ENCODE measurements at places on chromosomes 16 and 17.
A peak's percentile ranks its signal among the peaks of the same experiment; 100 is the strongest.

- no peak for DNase-seq
These were observed 125.8 kb downstream of the TRIM37 start for GRCh38 chr17:58980706-58981481.

DNA sequence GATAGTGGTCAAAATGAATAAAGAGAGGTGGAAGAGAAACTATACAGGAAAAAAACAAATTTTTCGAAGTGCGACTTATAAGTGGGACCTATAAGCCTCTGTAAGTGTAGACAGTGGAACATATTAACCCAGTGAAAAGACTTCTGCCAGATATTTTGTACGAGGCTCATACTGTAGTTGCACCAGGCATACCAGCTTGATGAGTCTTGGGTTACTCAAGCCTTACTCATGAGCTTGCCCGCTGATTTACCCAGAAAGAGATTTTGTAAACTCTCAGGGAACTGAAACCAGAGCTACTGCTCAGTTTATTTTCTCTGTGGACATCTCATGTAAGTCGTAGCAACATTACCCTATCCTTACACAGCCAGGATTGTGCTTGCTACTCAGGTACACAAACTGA lies 708.0 kb upstream of the SOX9 start:
- DNase-seq: no peak

DNA sequence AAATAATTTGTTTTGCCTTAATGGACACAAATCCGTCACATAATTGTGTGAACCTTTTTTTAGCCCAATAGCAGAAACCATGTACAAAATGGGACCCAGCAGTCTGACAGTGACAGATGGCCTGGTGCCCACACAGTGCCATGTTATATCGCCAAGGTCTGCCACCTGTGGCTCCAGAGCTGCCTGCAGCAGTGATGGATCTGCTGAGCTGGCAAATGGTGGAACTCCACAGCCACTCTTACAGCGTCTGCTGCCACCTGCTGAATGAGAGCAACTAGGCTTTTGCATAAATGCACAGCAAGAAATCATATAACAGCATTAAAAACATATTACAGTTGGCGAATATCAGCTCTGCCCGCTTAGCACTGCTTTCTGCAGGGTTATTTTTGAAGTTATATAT lies 59.4 kb downstream of the NUP93 start:
- DNase-seq: peak; percentile 8

GRCh38 chr16:86495756-86496261 lies 14.5 kb upstream of the FOXF1 start:
- no peak for DNase-seq

- DNase-seq: no peak
These were observed 6.0 kb downstream of the MYO1D start for GRCh38 chr17:32870969-32871368.

- no peak for DNase-seq
These were observed 38.3 kb downstream of the CDK5R1 start for GRCh38 chr17:32525122-32525521.

GRCh38 chr17:42543190-42544079 lies 7.4 kb downstream of the NAGLU start:
- no peak for DNase-seq

DNA sequence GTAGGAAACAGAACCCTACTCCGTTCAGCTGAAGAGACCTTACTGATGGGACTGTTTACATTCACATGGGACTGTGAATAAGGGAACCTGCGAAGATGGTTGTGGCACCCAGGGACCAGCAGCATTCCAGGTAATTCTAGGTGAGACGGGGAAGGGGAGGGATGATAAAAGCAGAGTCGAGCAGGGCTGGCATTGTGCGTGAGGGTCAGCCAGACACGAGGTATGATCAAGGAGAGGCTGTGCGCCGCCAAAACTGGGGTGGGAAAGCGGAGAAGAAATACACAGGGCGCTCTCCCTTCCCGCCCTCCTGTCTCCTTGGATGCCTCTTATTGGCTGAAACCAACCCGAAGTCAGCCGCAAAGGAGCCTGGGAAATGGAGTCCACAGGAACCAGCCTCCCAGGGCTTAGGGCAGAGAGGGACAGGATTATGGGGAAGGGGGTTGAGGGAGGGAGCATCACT lies 38.4 kb upstream of the CSNK2A2 start:
- DNase-seq: peak; percentile 70

- peak; percentile 77 for DNase-seq
These were observed 76.3 kb upstream of the WSB1 start for GRCh38 chr17:27217631-27218030.

DNA sequence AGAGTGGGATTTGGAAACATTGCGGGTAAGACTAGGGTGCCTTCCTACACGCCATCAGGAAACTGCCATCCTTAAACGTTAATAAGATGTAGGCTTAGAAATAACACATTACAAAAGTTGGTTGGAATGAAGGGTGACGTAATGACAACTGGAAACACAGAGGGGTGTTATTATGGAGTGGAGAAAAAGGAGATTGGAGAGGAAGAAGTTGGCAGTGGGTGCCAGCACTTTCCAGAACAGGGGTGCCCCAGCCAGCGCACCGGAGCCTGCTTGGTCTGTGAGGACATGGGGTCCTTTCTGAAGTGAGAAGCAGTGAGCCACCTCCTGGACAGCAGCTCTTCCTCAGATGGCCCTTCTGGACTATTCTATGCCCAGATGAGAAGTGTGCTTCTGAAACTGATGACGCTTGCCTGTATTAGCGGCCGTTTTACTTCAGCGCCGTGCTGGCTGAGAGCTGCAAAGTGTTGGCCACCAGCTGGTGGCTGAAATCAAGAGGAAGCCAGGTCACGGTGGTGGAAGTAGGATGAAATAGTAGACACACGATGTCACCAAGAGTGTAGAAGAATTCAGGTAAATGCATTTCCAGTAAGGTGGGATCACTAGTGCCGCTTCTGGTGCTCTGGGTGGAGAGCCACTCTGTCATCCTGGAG lies 244.8 kb downstream of the NTN1 start:
- DNase-seq: no peak

DNA sequence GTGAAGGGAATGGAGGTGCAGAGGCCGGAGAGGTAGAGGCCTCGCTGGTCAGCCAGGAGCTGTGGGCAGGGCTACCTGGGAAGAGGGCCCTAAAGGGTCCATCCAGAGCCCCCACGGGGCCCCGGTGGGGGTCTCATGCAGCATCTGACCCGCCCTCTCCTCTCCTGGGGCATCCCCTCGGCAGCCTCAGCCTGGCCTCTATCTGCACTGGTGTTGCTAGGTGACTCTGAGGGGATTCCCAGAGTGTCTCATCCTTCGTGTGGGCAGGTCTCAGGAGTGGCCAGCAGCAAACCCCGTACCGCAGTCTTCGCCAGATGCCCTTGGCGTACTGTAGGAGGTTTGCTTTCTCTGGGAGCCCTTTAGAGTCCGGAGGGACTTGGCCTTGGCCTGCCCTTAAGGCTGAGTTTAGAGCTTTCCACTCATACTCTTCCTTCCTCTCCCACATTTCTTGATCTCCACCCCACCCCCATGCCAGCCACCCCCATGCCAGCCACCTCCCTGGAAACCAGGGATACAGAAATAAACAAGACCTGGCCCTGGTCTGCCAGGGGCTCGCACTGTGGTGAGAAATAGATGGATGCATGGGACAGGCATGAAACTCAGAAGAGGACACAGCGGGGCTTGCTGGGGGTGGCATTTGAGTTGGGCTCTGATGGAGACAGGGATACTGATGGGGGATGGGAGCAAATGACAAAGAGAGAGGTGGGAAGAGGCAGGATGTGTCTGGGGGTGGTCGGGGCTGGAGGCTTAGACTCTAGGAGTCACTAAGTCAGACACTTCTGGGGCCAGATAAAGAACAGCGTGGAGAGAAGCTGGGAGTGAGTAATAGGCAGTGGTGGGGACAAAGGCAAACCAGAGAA lies 9.9 kb downstream of the SLC5A10 start:
- DNase-seq: no peak

DNA sequence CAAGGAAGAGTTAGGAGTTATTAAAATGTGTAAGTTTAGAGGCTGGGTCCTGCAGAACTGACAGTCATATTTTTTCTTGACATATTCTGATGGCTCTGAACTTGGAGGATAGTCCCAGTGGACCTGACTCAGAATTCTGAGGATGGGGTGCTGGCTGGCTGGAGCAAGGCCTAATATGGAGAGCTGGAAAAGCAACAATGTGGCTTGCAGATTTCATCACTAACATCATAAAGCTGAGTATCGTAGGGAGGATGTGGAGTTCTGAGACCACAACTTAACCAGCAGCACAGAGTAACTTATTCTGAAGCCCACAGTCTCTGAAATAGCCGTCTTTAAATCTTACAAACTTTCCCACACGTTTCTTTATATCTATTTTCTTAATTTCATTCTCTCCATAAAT lies 2.3 kb downstream of the KRTAP1-5 start:
- DNase-seq: no peak

DNA sequence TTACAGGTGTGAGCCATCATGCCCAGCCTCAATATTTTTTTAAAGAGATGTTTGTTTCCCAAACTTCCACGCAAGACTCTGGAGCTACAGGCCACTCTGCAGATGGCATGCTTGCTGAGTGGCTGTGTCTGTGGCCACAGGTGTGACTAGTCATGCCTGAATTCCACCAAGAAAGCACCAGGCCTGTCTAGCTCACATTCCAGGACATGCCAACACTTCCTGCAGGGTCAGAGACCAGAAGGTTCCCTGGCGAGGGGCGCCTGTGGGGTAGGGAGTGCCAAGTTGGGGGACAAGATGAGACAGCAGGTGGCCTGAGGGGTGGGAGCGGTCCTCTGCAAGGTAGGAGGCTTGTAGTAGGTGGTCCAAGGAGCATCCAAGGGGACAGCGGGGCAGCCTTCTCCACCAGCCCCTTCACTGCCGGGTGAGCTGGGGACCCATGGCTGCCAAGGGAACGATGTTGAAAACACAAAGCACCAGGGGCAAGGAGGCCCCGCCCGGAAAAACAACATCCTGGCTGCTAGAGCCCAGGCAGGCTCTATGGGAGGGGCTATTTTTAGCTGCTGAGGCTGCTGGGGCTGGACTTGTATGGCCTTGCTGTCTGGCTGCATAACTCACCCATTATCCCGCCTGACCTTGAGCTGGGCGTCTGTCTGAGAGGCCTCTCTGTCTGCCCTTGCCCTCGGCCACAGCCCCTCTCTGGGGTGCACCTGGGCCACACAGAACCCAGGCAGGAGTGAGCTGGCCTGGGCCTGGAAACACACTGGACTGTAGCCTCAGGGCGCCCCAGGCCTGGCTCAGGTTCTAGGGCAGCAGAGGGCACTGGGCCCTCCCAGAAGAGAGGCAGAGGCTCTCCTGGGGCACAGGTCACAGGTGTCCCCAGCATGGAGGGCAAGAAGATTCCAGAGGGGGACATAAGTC lies 5.7 kb downstream of the TRIM47 start:
- DNase-seq: peak; percentile 57

DNA sequence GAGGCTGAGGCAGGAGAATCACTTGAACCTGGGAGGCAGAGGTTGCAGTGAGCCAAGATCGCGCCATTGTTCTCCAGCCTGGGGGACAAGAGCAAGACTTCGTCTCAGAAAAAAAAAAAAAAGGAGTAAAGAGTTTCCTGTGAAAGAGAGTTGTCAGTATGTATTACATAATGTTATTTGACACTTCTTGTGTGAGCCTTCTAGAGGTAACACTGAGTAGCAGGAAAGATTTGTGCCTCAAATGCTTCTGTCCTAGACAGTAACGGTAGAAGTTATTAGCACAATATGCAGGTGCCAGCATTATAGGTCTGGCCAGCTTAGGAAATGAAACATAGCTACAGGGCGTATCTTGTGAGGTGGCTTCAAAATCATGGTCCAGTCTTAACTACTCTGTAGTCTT lies 6.2 kb downstream of the RPS6KB1 start:
- no peak for DNase-seq

GRCh38 chr16:56657555-56658326 lies at the start of gene MT1F:
Gene MT1F (plus strand): TSS chr16:56657959. CDS start chr16:56658059, 100 bp downstream.
- DNase-seq: peak; percentile 53

GRCh38 chr16:51854401-51854951 lies 692.5 kb downstream of the TOX3 start:
- DNase-seq: no peak

DNA sequence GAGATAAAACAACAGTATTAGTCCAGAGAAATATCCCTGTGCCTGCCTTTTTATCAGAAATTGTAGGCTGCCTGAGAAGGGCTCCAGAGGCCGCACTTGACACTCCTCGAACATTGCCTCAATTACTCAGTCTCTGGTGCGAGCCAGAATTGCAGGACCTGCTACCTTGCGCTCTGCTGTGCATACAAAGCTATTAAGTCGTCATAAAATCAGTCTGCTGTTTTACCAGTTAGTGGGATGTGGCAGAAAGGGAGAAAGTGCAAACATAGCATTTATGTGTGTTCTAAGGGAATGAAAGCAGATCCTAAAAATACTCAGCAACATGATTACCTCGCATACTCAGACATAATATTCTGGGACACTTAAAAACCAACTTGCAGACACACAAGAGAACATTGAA lies 70.6 kb downstream of the TMC6 start:
- DNase-seq: no peak

- no peak for DNase-seq
These were observed 7.2 kb downstream of the DLX3 start for GRCh38 chr17:49987681-49988441.

Data from CD4-positive, alpha-beta T cell treated with Interferon alpha-2 for 1 hour (primary cell).